Gastrocnemius medialis (tissue), 4 donors: ENCODE measurements at places on chromosomes 16 and 17.

DNA sequence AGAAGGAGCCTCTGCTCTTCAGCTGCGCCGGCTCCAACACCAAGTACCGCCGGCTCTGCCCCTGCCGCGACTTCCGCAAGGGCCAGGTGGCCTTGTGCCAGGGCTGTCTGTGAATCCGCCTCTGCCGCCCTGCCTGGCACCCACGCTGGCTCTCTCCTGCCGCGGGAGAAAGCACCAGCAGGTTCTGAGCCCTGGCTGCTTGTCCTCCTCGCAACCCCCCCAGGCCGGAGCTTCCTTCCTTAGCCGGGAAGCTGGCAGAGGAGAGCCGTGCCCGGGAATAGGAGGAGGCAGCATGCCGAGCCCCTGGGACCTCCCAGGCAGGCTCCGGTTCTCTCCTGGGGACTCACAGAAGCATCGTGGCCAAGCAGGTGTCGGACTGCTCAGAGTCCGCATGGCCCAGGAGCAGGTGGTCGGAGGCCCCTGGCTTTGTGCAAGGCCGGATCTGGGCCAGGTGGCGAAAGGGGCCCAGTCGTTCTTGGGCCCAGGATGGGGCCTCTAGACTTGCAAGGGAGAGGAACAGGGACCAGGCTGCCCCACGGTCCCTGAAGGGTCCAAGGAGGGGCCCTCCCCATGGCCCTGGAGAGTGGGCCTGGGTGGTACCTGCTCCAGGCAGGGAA, 80.6 kb downstream of the MGAT5B start:
- DNase-seq: no peak
- H3K27me3 ChIP-seq: peaks cover 3% of the 10 kb centered on the region
- H3K4me3 ChIP-seq: no peak overlapping the region
- no peak overlapping the region for H3K27ac ChIP-seq
- no peaks in the 10 kb centered on the region for H3K36me3 ChIP-seq
- H3K4me1 ChIP-seq: no peaks in the 10 kb centered on the region

DNA sequence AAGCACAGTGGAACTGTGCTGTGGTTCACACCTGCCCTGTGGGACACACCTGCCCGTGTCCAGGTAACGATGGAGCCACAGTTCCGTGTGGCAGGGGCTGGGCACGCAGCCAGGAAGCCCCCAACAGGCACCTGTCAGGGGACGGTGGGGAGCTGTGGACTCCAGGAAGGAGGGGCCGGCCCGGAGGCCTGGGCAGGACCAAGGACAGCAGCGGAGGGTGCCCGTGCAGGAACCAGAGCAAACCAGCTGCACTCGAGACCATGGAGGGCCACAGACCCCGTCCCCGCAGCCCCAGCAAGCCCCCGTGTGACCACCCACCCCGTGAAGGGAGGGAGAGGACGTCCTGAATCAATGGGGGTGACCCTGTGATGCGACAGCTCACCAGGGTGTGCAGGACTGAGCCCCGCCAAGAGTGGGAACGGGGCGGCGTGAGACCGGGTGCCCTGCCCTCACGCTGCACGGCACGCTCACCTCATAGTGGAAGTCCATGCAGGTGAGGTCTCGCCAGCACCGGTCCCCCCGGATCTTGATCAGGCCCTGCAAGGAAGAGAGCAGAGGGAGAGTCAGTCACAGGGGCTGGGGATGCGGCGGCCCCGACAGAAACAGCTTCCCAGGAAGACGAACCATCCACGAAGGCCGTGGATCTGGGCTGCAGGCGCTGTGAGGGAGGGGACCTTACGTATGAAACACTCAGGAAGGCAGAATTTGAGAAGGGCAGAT, 78.1 kb downstream of the LMF1 start:
- H3K27ac ChIP-seq: no peak overlapping the region
- no peak overlapping the region for H3K4me3 ChIP-seq
- no peak for DNase-seq
- no peaks in the 10 kb centered on the region for H3K27me3 ChIP-seq
- no peaks in the 10 kb centered on the region for H3K4me1 ChIP-seq
- no peaks in the 10 kb centered on the region for H3K36me3 ChIP-seq

GRCh38 chr16:86725401-86725800, 147.1 kb downstream of the FOXL1 start:
- peaks cover 13% of the 10 kb centered on the region for H3K4me1 ChIP-seq
- no peak overlapping the region for H3K27ac ChIP-seq
- H3K27me3 ChIP-seq: no peaks in the 10 kb centered on the region

GRCh38 chr16:85028685-85029407, 1.3 kb downstream of the KIAA0513 start:
- peaks cover 22% of the 10 kb centered on the region for H3K4me1 ChIP-seq
- H3K4me3 ChIP-seq: peak overlapping the region; percentile 94
- no peaks in the 10 kb centered on the region for H3K27me3 ChIP-seq
- peak; percentile 56 for DNase-seq

DNA sequence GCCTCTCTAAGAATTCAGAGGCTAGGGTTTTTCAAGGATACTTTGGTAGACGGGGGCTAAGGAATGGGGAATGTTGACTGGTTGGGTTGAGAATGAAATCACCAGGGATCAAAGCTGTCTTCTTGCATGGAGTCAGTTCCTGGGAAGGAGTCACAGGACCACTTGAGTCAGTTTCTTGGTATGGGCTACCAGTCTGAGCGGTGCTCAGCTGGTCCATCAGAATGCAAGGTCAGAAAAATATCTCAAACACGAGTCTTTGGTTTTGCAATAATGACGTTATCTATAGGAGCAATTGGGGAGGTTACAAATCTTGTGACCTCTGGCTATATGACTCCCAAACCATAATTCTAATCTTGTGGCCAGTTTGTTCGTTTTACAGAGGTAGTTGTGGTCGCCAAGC, 18.4 kb downstream of the CHD9NB start:
- H3K27ac ChIP-seq: no peak overlapping the region
- no peak for DNase-seq
- no peak overlapping the region for H3K4me3 ChIP-seq
- no peaks in the 10 kb centered on the region for H3K4me1 ChIP-seq

DNA sequence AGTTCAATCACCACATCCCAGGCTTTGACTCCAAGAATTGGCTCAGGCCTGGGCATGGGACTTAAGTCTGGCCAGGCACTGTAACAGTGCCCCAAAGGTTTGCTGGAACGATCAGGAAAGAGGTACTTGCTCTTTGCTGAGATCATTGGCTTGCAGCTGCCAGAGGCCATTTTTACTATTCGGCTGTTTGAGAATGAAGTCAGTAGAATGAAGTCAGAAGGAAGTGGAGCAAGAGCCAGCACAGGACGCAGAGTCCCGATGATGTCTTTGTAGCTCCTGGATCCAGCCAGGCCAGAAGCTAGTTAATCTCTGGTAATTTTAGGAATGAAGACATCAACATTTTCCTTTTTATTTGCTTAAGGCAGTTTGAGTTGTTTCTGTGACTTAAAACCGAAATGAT, 195.5 kb downstream of the RAB11FIP4 start:
- H3K4me1 ChIP-seq: peaks cover 4% of the 10 kb centered on the region
- H3K36me3 ChIP-seq: no peaks in the 10 kb centered on the region
- no peak overlapping the region for H3K27ac ChIP-seq
- H3K27me3 ChIP-seq: no peaks in the 10 kb centered on the region
- no peak overlapping the region for H3K4me3 ChIP-seq
- DNase-seq: no peak

DNA sequence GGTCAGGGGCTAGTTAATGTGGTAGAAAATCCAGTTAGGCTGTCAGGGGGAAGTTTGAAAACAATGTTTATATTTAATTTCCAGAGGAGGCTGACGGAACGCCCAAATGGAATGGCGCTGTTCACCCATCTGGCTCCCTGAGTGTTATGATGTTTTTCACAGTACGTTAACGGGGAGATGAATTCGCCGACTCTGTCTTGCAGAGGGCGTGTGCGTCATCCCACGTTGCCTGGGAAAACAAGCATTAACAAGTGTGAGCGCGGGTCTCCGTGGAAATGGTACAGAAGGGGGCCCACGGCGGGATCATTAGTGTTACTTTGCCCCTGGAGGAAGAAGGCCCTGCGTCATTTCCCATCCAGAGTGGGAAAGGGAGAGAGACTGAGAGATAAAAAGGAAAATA, 29.6 kb downstream of the RGS9 start:
- H3K4me3 ChIP-seq: no peak overlapping the region
- no peak overlapping the region for H3K27ac ChIP-seq
- no peak for DNase-seq
- H3K4me1 ChIP-seq: no peaks in the 10 kb centered on the region
- H3K36me3 ChIP-seq: no peaks in the 10 kb centered on the region

DNA sequence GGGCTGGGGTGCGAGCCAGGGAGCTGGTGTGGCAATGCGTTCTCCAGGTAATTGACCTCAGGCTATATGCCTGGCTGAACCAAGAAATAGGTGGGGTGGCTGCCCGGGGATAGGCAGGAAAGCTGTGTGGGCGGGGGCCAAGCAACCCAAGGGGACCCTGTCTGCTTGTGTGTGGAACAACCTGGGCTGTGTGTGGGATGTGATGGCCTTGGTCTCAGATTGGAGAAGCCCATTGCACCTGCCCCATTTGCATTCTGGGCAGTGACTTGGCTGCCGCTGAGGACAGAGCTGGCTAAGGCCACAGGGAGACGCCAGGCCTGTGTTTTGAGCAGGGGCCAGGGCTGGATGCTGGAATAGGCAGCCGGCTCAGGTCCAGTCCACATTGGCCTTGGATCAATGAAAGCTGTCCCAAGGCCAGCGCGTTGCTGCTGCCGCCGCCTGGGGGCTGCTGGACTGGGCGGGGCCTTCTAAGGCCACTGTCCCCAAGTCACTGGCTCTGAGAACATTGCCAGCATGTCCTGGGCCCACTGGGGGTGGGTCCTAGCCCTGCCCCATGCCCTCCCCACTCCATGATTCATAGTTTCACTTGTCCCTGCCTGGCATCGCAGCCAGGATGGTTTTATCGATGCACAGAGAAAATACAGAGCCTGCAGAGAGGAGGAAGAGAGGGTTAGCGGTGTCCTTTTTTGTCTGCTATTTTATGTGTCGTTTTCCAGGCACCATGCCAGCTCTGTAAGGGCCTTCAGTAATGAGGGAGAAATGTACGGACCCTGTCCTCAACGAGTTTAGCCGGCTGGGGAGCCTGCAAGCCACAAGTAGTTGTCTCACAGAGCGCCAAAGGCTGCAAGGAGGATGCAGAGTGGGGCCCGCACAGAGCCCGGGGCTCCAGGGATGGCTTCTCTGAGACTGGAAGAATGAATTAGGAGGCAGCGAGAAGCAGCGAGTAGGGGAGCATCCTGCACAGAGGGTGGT, 43.9 kb downstream of the NKD1 start:
- DNase-seq: no peak
- peak overlapping the region; percentile 19 for H3K4me3 ChIP-seq
- H3K4me1 ChIP-seq: no peaks in the 10 kb centered on the region
- no peaks in the 10 kb centered on the region for H3K36me3 ChIP-seq

- DNase-seq: no peak
- peak within 1 kb of the TSS; percentile 56 for H3K4me3 ChIP-seq
- H3K4me1 ChIP-seq: peaks cover 5% of the 10 kb centered on the region
- H3K27me3 ChIP-seq: peaks cover 100% of the 10 kb centered on the region
- no peaks in the 10 kb centered on the region for H3K36me3 ChIP-seq
- H3K27ac ChIP-seq: no peak within 1 kb of the TSS
Measured at GRCh38 chr16:86510465-86511261, at the start of gene FOXF1. FOXF1 (plus strand) TSS chr16:86510527; CDS start chr16:86510570, 43 bp downstream.

DNA sequence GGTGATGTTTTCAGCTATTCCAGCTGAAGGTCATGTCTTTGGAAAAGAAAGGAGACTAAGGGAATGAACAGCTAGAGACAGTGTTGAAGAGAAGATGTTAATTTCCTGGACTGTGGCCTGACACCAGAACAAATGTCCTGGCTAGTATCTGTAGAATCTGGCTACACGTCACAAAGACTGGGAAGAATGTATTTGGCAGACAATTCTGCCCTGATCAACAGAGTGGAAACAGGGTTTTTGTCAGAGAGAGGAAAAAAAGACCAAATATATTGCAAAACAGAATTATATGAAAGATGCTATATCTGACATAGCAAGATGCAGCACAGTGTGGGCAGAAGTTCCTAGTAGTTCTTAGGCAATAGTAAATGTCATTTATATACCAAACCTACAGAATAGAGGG, 17.0 kb upstream of the ANKFN1 start:
- no peaks in the 10 kb centered on the region for H3K27me3 ChIP-seq
- no peak overlapping the region for H3K27ac ChIP-seq
- no peak for DNase-seq
- H3K4me1 ChIP-seq: no peaks in the 10 kb centered on the region

- H3K36me3 ChIP-seq: no peaks in the 10 kb centered on the region
- peak; percentile 44 for DNase-seq
- no peaks in the 10 kb centered on the region for H3K4me1 ChIP-seq
- H3K27me3 ChIP-seq: no peaks in the 10 kb centered on the region
- H3K4me3 ChIP-seq: no peak overlapping the region
- no peak overlapping the region for H3K27ac ChIP-seq
Measured at GRCh38 chr17:43456661-43457361, 27.0 kb upstream of the DHX8 start.

DNA sequence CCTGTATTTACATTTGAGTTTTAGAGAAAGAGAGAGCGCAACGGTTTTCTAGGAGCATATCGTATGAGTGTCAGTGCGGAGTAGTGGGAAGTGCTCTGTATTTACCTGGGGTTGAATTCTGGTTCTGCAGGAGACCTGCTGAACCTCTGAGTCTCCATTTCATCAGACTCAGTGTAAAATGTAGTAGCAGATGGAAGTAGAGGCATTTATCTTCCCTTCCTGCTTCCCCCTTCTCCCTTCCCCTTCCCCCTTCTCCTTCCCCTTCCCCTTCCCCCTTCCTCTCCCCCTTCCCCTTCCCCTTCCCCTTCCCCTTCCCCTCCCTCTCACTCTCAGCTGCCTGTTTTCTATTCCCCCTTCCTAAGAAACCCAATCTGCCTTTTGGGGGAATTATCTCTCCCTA, 426.9 kb downstream of the NPIPA7 start:
- no peak overlapping the region for H3K27ac ChIP-seq
- H3K4me3 ChIP-seq: no peak overlapping the region
- H3K4me1 ChIP-seq: no peaks in the 10 kb centered on the region
- no peak for DNase-seq
- H3K36me3 ChIP-seq: no peaks in the 10 kb centered on the region

- H3K27me3 ChIP-seq: no peaks in the 10 kb centered on the region
- H3K36me3 ChIP-seq: peaks cover 45% of the 10 kb centered on the region
- H3K4me3 ChIP-seq: no peak overlapping the region
- no peaks in the 10 kb centered on the region for H3K4me1 ChIP-seq
Measured at GRCh38 chr16:907361-907760, 63.4 kb downstream of the LMF1 start.

GRCh38 chr17:44402564-44403172, 13.2 kb upstream of the ITGA2B start:
- H3K4me1 ChIP-seq: no peaks in the 10 kb centered on the region
- no peak overlapping the region for H3K4me3 ChIP-seq
- no peaks in the 10 kb centered on the region for H3K27me3 ChIP-seq
- DNase-seq: no peak
- peaks cover 76% of the 10 kb centered on the region for H3K36me3 ChIP-seq

- H3K27me3 ChIP-seq: no peaks in the 10 kb centered on the region
- no peak overlapping the region for H3K4me3 ChIP-seq
- H3K36me3 ChIP-seq: no peaks in the 10 kb centered on the region
- no peaks in the 10 kb centered on the region for H3K4me1 ChIP-seq
- no peak for DNase-seq
Measured at GRCh38 chr16:71259086-71259485, 28.6 kb upstream of the HYDIN start.

GRCh38 chr17:3735515-3735914, 11.8 kb downstream of the HASPIN start:
- H3K4me3 ChIP-seq: no peak overlapping the region
- H3K27ac ChIP-seq: no peak overlapping the region
- peaks cover 15% of the 10 kb centered on the region for H3K4me1 ChIP-seq
- no peaks in the 10 kb centered on the region for H3K27me3 ChIP-seq
- DNase-seq: no peak
- no peaks in the 10 kb centered on the region for H3K36me3 ChIP-seq

GRCh38 chr16:84820305-84820684, 510 bp downstream of the CRISPLD2 start:
- H3K27ac ChIP-seq: peak overlapping the region; percentile 76
- no peak for DNase-seq
- H3K4me1 ChIP-seq: peaks cover 11% of the 10 kb centered on the region

GRCh38 chr16:12613131-12613991, 190.3 kb downstream of the CPPED1 start:
- H3K4me3 ChIP-seq: no peak overlapping the region
- no peaks in the 10 kb centered on the region for H3K27me3 ChIP-seq
- H3K4me1 ChIP-seq: no peaks in the 10 kb centered on the region
- DNase-seq: no peak
